Foreskin fibroblast (primary cell): ENCODE measurements at places on chromosomes 3 and 15.
A peak's percentile ranks its signal among the peaks of the same experiment; 100 is the strongest.

GRCh38 chr15:58053315-58054153 is 12.0 kb downstream of the ALDH1A2 start:
- DNase-seq, result no peak

DNA sequence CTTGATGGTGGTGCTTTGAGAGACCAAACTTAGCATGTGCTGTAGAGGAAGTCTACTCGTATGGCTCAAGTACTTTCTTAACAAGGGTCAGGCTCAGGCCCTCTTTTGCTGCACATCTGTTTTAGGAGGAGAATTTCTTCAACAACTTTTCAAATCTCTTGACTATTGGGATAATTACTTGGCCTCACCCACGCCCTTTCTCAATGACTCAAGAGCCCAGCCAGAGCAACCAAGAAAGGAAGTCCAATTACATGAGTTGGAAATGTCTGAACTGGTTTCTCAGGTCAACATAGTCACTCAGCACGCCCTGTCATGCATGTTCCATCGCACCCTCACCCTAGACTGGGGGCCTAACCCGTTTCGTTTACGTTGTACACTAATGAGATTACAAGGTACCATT is 44.8 kb upstream of the UMPS start:
- no peak for DNase-seq

GRCh38 chr3:34132069-34132692 is 333.8 kb downstream of the PDCD6IP start:
- no peak for DNase-seq

- no peak for DNase-seq
Observed at GRCh38 chr3:105938806-105939205, 70.0 kb upstream of the CBLB start.

- no peak for DNase-seq
Observed at GRCh38 chr3:46423588-46423987, 16.5 kb downstream of the CCRL2 start.

GRCh38 chr15:70488002-70488605 is 275.3 kb downstream of the UACA start:
- DNase-seq, result peak; percentile 43

DNA sequence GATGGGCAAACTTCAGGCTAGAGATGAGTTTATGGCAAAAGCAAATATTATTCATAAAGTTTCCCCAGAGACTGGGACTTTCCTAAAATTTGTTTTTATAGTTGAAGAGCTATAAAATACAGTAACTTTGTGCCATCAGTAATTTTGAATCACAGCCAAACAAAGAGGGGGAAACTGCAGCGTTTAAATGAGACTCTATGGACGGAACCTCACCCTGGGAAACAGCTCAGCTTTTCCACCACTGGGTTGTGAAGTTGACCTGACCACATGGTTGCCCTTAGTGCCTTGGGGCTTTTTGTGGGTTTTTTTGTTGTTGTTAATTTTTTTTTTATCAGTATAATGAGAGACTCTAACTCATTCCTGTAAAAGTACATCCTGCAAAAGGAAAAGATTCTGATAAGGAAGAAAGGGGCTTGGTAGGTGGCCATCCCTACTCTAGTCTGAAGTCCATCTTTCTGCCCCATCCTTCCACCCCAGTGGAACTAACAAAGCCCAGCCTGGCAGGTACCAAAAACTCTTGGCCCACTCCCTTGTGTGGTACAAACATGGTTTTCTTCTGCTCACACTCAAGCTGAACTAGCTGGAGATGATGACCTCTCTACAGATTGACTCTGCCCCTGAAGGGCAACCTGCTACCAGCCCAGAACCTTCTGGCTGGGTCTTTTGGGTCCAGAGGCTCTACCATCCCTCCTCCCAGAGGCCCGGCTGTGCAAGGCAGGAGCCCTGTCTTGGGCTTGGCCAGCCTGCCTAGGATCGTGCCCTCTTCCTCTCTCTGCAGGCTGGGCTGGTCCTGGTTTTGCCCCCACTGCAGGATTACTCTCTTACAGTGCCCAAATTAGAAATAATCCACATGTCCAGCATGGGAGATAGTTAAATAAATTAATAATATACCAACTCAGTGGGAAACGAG is 41.2 kb downstream of the RLBP1 start:
- DNase-seq, result no peak

DNA sequence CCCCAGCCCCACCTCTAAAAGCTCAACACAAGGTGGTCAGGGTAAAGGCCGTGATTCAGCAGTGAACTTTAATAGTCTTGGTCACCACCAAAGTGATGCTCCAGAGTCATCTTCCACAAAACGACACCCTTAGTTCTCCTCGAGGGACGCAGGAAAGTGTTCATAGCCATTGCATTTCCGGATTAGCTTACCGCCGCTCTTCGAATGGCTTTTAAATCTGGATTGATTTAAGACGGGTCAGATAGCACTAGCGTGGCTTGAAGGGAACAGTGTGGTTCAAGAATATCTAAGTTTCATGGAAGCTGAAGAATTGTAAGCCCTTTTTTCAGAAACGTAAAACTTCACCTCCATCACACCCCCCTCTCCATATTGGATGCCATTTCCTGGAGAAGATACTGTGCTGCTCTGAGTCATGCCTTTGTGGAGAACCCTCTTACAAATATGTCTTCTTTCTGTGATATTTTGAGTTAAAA is 829 bp downstream of the RNF7 start:
- peak; percentile 72 for DNase-seq

GRCh38 chr3:115445559-115445958 is 177.8 kb upstream of the GAP43 start:
- no peak for DNase-seq

GRCh38 chr3:95539950-95540483 is 1274.4 kb upstream of the EPHA6 start:
- DNase-seq, result no peak

DNA sequence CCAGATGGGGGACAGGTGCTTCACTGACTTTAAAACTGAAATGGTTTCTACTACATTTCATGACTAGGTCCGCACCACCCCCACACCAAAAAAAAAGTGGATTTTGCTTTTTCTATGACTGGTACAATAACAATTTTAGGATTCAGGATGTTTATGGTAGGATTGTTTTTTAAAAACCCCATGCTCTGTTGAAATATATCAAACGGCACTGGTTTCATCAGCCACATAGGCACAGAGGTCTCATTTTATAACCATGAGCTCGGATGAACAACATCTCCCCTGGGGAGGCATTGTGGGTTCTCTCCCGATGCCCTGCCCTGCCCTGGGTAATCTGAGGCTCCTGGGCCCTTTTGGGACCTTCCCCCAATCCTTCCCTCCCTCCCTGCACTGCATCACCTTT is 202.7 kb upstream of the KBTBD8 start:
- DNase-seq, result peak; percentile 82

DNA sequence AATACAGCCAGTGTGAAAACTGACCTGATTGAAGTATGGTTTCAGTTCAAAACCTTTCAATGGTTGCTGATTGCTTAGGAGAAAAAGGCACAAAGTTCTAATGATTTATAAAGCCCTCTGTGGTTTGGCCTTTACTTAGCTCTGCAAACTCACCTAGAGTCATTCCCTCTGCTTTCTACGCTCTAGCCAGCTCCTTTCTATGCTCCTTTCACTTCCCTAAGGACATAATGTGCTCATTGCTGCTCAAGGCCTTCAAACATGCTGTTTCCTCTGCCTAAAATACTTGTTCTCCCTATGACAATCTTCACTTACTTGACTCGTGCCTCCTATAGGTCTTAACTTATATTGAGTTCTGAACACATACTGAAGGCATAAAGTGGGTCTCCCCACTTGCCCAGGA is 19.0 kb downstream of the RPL39L start:
- DNase-seq, result no peak

DNA sequence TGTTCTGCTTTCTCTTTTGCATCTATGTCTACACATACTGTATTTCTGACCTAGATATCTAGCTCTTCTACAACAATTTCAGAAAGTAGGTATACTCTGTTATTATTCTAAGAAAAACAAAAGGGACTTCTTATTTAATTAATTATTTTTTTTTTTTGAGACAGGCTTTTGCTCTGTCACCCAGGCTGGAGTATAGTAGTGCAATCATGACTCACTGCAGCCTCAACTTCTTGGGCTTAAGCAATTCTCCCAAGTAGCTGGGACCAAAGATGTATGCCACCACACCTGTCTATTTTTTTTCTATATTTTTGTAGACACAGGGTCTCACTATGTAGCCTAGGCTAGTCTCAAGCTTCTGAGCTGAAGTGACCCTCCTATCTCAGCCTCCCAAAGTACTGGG is 130.6 kb downstream of the MBNL1 start:
- DNase-seq, result peak; percentile 56

DNA sequence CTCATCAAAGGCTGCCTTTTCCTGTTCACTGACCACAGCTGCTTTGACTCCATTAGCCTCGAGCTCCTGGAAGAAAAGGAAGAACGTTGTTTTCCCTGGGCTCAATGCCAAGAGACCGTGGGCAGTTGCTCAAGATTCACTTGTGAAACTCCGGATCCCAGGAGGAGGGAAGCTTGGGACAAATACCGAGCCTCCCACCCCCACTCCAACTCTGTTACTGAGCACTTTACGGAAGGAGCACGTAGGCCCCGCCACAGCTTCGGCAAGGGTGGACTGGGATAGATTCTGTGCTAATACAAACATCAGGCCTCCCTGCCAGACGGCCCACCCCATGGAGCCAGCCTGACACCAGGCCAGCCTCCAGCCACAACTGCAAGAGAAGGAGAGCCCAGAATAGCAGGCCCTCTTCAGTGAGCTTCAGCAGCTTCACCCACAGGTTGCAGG is 10.8 kb upstream of the FANCD2 start:
- DNase-seq, result peak; percentile 96

DNA sequence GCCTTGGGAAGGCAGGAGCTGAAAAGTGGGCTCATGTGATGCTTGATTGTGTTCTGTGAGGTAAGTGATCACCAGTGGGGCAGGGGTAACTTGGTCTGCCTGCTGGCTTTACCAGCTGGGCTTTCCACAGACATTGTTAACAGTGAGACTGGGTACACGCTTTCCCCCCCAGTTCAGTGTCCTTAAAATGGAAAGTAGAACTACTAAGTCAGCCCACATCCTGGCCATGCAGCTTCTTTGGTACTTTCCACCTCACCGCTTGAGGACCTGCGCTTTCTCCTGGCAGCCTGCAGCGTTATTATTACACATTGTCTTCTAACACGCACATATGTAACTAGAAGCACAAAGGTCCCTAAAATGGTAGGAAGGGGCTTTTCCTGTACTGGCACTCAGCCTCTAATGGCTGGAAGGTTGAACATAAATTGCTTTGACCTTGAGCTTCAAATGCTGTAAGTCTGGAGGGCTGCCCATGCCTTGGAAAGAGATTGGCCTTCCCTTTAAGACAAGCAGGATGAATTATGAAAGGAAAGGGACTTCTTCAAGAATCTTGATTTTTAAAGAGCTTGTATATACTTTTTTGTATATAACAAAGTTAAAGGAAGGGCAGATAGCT is 216.1 kb upstream of the ROPN1 start:
- DNase-seq, result no peak

DNA sequence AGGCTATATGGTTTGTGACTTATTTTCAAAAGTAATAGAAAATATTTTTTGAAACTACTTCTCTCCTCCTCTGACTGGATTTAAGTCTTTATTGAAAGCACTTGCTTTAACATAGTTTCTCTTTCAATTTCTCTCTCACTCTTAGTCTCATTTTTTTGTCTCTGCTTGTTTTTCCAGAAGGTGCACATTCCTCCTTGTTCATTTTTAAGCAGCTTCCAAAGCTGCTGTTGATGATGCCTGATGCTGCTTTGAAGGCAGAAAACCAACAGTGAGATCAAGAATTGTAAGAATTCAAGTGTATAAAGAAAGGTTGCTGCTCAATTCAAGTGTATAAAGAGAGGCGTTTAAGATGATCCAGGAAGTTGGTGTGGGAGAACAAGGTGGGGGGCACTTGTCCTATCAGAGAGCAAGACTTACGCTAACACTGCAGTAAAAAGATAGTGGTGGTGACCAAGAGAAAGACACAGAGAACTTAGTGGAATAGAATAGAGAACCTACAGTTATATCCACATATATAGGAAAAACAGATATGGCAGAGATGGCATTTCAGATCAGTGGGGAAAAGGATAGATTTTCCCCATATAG is 12.1 kb downstream of the NR2C2 start:
- DNase-seq, result no peak

- no peak for DNase-seq
Observed at GRCh38 chr3:487614-488013, 291.1 kb downstream of the CHL1 start.

DNA sequence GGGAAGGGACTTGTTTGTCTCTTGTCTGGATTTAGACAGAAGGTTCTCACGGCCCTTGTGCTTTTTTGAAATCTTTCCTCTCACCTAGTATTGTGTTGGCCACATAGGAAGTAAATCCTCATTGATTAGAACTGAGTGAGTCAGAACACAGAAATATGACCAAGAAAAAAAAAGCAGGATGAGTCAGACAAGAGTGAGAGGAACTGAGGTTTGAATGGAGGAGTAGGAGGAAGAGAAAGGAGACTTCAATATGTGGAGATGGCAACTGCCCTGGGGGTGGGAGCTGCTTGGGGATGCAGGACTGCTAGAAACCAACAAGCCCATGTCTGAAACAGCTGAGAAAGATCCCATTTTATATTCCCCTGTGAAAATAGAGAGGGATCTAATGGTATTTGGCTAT is 194.1 kb upstream of the ZBTB20 start:
- peak; percentile 66 for DNase-seq

DNA sequence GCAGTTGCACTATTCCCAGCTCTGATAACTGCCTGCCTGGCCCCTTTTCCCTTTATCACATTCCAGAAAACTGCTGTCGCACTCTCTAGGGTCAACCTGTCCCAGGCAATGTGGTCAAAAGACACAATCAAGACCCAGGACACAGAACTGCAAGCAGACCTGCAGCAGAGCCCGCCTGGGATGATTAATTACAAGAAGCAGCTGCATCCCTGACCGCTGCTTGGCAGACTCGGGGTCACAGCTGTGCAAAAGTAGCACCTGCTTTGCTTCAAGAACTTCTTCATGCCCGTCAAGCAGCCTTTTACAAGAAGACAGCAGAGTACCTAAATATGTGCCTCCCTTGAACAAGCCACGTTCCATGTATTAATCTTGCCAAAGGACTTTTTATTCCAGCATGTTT is 120.0 kb upstream of the ST8SIA2 start:
- no peak for DNase-seq

DNA sequence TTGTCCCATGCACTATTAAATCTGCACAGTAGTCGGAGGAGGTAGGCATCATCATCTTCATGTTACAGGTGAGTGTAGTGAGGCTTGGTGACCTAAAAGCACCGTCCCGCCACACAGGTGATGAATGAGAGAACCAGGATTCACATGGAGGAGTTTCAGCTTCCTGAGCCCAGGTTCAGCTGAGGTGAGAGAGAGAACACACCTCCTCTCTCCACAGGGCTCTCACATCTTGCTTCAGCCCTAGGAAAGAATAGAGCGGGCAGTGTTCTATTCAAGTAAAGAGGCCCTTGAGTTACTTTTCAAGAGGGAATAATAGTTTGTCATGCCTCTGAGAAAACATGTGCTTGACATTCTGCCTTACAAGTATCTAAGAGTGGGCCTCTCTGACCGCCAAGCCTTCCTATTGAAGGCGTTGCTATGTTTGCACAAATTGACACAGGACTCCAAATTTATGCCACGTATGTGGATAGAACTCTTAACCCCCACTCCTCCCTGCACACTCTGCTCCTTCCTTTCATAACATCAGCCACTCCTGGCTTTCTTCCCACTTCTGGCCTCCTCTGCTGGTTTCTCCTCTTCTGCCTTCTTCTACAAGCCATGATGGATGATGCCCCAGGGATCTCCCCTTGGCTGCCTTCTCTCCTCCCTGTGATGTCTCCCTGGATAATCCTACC is 138.3 kb upstream of the ABHD17C start:
- DNase-seq, result no peak

GRCh38 chr3:131812433-131812832 is 222.4 kb downstream of the CPNE4 start:
- peak; percentile 47 for DNase-seq

- no peak for DNase-seq
Observed at GRCh38 chr3:147662705-147663104, 253.5 kb downstream of the ZIC1 start.
